Camera-type eye (tissue), 1 donor: ENCODE measurements at places on chromosomes 4 and X. TPM values are rescaled to one million over a fixed set of nuclear protein-coding genes. Genes with fewer than 3 reads are reported as not detected.

The RAB40A gene
- 0.77 TPM for total RNA-seq

The DDIT4L gene
- total RNA-seq, result 8.5 TPM

The CTAG2 gene
- total RNA-seq, result not detected

The UNC5C gene
- total RNA-seq, result 17.3 TPM
